ENCODE measurements at places on chromosomes 11 and 22.
A peak's percentile ranks its signal among the peaks of the same experiment; 100 is the strongest.

DNA sequence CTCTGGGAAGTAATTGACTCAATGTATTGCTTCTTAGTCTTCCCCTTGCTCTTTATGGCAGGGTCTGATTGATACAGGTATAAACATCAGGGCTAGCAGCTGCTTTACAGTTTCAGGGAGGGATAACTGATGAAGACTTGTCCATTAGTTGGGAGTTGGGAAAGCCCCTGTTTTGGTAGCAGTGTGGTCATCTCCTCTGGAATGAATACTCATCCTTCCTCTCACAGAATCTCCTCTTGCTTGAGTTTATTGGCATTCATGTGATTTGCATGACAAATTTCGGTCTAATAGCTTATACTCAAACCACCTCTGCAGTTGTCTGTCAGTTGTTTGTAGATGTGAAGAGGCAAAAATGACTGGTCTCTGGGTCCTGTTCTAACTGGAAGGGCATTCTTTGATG lies 79.7 kb downstream of the FAT3 start:
- DNase-seq: no peak

- peak; percentile 47 for DNase-seq
These were observed 1214.3 kb upstream of the RAG2 start for GRCh38 chr11:37812281-37812880.

- peak; percentile 95 for DNase-seq
These were observed 185.3 kb upstream of the LARGE1 start for GRCh38 chr22:34105461-34106062.

DNA sequence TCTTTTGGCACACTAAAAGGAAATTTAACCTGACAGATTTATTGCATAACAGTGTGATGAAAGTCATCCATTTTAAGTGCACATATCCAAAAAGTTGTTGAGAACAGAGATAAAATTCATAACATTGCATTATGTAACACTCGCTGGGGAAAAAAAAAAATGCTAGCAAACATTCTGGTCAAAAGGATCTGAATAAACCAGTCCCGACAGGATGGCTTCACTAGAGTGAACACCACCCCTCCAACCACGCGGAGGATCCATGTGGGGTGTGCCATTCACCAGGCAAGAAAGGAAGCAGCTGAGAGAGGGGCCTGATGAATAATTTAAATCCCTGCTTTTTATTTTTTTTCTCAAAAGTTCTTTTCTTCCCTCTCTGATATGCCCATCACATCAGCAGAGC lies 258.7 kb downstream of the DCDC1 start:
- no peak for DNase-seq

DNA sequence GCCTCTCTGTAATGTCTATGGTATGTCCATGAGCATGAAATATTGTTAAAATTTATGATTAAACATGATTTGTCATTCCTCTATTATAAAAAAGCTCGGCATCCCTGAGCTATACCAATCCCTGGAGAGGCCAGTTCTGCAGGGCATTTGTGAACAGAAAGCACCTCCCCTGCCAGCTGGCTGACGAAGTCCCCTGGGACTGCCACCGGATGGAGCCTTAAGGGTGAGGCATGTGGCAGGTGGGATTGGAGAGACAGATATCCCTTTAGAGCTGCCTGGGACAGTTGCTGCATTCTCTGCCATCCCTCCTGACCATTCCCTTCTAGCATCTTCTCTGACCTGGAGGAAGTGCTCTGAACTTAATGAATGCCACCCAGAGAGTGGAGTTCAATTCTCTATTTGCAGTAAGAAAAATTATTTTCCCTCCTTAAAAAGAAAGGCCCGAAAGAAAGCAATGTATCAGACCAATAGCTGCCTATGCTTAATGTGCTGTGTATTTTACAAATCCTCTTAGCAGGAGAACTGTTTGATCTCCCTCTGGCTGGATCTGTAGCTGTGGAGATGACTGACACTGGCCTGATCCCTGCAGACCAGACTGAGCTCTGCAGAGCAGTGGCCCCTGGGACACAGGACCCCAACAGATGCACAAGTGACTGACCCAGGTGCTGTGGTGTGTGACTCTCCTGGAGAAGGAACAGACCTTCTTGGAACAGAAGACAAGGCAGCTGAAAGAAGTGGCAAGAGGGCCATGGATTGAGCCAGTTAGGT lies 219.0 kb upstream of the NAV2 start:
- peak; percentile 67 for DNase-seq

DNA sequence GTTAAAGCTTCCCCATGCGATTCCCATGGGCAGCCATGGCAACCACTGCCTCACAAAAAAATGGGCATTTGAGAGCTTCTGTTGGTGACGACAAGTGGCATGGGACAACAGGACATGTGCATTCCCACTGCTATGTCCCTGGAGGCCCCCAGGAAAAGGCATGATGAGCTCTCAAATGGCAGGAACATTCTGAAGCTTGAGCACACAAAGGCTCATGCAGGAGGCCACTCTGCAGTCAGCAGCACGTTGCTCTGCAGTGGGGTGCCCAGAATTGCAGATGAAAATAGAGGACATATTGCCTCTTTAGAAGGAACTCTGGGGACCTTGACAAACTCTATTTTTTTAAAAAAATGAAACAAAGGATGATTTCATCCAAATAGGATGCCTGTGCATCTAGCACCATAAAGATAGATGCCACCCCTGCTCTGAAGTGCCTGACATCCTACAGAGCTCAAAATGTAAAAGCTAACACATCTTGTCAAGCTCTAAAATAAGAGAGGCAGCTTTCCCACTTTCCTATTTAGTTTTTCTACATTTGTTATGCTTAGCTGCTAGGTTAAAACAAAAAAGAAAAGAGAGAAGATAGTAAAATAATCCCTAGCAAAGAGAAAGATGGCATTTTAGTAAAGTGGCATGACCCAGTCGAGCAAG lies 277.6 kb upstream of the ZC3H12C start:
- DNase-seq: no peak

DNA sequence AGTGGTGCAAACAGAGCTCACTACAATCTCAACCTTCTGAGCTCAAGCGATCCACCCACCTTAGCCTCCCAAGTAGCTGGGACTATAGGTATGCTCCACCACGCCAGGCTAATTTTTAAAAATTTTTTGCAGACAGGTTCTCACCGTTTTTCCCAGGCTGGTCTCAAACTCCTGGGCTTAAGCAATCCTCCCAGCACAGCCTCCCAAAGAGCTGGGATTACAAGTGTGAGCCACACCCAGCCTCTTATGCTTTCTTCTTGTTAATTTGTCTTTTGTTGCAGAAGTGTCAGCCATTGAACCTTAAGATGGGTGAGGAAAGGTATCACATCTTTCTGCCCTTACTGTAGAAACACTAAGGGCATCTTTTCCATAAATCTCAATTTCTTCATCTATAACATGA lies 34.9 kb downstream of the DENND5A start:
- DNase-seq: no peak

DNA sequence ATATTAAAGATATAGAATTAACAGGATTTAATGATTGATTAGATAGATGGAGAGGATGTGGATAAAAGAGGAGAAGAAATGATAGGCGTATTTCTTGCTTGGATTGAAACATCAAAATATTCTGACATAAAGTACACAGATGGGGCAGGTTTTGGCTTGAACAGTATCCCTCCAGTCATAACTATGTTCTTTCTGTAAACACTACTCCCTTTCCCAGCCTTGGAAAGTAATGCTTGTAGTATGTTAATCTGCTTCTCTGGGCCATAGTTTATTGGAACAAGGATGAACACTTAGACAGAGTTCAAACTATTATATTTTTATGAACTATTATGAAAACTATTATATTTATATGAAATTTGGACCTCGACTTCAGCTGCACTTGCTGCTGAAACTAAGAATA lies 419.2 kb downstream of the AASDHPPT start:
- DNase-seq: no peak

DNA sequence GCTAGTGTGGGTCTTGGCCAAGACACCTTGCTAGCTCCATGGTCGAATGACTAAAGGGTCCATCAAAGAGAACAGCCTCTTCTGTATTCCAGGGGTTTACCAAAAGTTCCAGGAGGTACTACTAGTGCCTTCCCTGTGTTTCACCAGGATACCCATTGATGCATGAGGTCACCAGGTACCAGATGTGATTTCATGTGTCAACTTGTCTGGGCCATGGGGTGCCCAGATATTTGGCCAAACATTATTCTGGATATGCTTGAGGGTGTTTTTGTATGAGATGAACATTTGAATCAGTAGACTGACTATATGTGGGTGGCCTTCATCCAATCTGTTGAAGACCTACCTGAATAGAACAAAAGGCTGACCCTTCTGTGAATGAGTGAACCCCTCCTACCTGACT lies 92.8 kb downstream of the GALNT18 start:
- DNase-seq: no peak

- no peak for DNase-seq
These were observed 96.5 kb downstream of the GALNT18 start for GRCh38 chr11:11525283-11525682.

- no peak for DNase-seq
These were observed 4.3 kb upstream of the RRM1 start for GRCh38 chr11:4090258-4090657.

DNA sequence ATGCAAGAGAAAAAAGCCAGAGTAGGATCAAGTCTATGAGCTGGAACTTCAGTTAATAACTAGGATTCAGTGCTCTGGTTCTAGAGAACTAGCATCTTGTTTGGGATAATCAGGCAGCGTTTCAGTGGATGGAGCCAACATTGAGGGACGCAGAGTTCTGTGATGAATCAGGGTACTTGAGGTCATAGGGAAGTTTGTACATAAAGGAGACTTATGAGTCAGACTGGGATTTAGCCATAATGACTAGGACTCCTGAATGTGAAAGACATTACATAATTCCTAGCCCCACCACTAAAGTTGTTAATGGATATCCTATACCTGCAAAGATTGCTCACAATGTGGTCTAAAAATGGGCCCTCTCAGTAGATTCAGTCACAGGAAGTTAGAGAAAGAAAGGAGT lies 6.8 kb downstream of the SLN start:
- DNase-seq: no peak

GRCh38 chr22:27892064-27892463 lies 27.0 kb downstream of the PITPNB start:
- no peak for DNase-seq

GRCh38 chr11:14075118-14076078 lies 112.9 kb downstream of the SPON1 start:
- peak; percentile 66 for DNase-seq

- DNase-seq: no peak
These were observed 8.7 kb downstream of the SBF2 start for GRCh38 chr11:10285148-10285802.

- DNase-seq: no peak
These were observed 165.7 kb downstream of the COMMD9 start for GRCh38 chr11:36123336-36124101.

- no peak for DNase-seq
These were observed 3.9 kb upstream of the AKIP1 start for GRCh38 chr11:8907116-8907515.

DNA sequence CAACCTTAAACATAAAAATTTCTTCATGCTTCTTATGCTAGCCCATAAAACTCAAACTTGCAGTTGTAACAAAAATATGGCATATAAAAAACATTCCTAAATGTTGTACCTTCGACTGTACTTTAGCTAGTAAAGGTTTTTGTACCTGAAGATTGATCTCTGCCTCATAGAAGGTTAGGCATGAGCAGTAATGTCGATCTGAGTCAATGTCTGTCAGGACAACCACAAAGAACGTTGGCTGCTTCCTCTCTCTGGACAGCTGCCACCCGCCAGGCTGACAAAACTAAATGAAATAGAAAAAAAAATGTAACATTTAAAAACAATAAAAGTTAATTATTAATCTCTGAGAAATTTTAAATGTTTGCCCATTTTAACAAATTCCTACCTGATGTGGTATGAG lies 251.3 kb downstream of the SBF2 start:
- DNase-seq: no peak

GRCh38 chr11:44623731-44624491 lies 58.4 kb downstream of the CD82 start:
- DNase-seq: peak; percentile 40

DNA sequence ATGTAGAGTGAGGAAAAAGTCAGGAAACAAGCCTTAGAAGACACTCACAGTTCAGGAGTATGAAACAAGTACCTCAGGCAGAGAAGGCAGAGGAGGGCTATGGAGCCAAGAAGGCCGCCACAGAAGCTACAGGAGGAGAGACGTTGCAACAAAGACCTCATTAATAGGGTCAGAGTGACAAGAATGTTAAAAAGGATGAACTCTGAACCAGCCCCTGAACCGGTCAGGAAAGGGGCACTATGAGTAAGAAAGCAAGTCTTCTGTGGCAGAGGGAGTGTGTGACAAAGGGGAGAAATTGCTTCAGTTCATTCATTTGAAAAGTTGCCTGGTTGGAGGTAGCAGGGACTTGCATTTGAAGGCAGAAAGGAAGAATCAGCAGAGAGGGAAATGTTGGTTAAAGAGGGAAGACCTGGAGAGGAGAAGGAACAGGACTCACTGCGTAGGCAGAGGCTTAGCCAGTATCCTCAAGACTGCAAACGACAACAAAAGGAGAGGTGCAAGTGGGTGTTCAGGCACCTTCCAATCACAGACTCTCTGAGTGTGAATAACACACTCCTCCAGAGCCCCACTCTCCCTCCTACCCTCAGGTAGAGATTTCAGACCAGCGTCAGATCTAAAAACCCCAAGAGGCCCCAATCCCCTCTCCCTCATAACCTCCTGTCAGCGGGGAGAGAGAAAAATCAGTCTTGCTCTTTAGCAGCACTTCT lies 15.4 kb downstream of the TAGLN start:
- no peak for DNase-seq

- no peak for DNase-seq
These were observed 1.9 kb upstream of the POLD4 start for GRCh38 chr11:67355023-67355793.

- no peak for DNase-seq
These were observed 50.5 kb upstream of the ZBED5 start for GRCh38 chr11:10908215-10908951.

GRCh38 chr11:20112291-20113148 lies 47.8 kb downstream of the DBX1 start:
- DNase-seq: peak; percentile 75

- no peak for DNase-seq
These were observed 20.7 kb downstream of the SLN start for GRCh38 chr11:107691000-107691750.

- peak; percentile 87 for DNase-seq
These were observed 10.4 kb upstream of the ANO1 start for GRCh38 chr11:70067591-70068341.

DNA sequence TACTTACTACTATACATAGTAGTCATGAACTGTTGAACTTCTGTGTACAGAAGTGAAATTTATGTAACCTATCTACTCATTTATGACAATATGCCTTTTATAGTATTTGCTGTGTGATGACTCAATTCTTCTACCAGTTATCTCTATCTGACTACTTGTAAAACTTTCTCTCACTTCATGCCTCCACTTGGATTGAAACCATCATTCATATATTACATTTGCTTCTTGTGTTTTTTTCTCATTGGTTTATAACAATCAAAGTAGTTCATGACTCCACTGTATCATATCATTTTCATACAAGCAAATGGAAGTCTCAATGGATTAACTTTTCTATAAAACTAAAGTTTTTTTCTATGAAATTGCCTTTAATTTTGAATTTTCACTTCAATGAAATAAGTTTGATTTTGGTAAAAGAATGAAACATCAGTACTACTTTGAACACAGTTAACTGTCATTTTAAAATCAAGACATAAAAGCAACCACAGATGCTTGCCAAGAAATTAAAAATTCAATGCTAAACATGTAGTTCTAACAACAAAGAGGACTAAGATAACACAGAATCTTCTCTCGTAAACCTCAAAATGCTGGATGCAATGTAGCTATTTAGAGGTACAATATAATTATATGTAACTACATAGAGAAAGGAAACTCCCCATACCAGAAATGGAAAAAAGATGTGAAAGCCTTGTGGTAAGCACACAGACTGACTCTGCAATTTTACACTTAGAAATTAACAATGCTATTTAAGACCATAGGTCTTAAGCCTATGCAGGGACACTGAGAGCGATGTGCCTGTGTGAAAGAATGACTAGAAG lies 27.6 kb upstream of the EXPH5 start:
- DNase-seq: no peak

Measured in endodermal cell (in vitro differentiated cells).